ENCODE measurements at places on chromosomes 5 and 9.

DNA sequence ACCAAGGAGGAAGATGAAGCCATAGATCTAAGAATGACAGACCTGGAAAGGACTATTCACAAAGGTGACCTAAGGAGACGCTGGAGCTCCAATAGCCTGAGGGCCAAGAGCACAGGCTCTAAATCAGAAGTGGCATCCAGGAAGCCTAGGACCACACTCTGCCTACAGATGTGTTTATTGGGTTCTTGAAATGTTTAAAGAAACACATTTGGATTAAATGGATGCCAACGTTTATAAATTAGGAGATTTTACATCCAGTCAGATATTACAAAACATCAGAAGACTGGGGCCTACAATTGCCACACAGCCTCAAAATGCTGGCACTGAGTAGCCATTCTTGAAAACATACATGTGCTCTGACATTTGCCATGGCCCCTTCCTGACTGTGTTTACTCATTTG, 80.9 kb downstream of the HMHB1 start:
- no peak for DNase-seq

DNA sequence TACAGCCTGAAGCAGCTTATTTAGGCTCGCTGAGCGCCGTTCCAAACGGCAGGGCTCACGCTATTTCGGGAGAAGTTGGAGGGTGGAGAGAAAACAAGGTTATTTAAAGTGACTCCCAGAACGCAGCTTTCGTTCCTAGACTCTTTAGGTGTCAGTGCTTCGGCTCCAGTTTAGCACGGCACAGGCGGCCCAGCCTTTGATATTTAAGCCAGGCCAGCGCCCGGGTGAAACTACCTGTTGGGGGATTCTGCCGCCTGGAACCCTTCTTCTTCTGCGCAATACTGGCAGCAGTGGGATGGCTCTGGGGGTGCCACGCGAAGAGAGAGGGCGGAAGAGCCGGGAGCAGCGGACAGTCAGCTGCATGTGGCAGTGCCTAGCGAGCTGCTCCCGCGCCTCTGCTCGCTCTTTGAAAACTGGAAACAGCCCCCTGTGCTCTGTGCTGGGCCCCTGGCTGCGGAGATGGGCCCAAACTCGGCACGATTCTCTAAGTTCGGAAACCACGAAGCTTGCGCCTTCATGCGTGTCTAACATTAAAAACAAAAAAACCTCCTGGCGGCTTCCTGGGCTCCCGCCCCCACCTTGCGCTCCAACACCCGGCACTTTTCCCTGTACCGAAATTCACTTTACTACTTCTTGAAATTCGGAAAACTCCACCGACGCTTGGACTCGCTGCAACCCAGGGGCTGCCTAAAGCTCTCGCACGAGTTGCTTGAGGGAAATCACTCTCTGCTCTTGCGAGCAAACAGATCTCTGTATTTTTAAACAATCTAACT, 34.6 kb upstream of the NFIB start:
- DNase-seq: no peak

GRCh38 chr5:139863855-139864558, 68.4 kb downstream of the PSD2 start:
- DNase-seq: no peak

- no peak for DNase-seq
Observed at GRCh38 chr5:173330338-173331206, 2.4 kb upstream of the STC2 start.

DNA sequence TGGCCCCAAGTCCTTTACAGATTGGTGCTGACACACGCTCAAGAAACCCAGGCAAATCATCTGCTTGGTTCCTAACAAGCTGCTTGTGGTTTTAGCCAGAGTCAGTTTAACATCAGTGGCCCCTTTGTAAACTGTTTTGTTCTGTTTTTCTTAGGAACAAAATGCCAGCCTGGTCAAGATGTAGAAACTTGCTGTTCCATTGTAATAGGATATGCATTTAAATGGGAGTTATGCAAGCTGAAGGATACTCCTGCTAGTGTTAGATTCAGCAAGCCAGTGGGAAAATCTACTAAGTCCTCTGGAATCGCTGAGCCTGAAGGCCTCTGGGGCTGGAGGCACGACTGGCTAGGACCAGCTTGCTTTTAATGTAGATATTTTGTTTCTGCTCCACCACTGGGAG, 391.1 kb downstream of the TLE4 start:
- no peak for DNase-seq

GRCh38 chr5:113068559-113068958, 92.0 kb downstream of the DCP2 start:
- no peak for DNase-seq

GRCh38 chr9:93829271-93830011, 125.7 kb downstream of the BARX1 start:
- no peak for DNase-seq

GRCh38 chr9:14301583-14302021, 12.3 kb downstream of the NFIB start:
- DNase-seq: no peak

DNA sequence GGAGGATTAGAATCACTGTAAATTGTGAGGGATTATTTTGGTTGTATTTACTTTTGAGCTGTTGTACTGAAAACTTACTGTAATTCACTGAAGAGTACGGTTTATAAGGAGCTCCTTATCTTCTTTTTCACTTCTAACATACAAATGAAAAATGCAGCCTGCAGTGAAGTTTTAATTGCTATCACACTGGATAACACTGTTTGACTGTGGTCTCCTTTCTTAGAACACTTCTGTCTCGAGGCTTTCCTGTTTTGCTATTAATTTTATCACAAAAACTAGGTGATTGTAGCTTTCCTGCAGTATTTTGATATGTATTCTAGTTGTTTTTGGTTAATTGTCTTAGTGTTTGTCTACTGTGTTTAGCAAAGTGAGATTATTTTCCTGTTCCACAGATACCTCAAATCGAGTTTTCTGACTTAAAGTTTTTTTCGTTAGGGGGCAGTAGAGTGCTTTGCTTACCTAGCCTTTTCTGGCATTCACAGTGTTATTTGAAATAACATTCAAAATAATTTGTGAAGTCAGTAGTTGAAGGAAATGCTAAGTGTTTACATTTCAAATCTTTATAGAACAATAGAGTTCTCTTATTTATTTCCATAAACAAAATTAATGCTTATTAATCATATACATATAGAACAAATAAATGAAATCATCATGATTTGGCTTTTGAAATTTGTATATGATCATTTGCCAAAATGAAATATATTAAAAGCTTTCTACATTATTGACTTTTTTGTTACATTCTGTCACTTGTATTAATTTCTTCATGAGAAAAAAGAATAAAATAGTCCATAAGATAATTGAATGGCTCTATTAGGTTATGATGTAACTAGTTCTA, 52.9 kb downstream of the COMMD10 start:
- DNase-seq: no peak

DNA sequence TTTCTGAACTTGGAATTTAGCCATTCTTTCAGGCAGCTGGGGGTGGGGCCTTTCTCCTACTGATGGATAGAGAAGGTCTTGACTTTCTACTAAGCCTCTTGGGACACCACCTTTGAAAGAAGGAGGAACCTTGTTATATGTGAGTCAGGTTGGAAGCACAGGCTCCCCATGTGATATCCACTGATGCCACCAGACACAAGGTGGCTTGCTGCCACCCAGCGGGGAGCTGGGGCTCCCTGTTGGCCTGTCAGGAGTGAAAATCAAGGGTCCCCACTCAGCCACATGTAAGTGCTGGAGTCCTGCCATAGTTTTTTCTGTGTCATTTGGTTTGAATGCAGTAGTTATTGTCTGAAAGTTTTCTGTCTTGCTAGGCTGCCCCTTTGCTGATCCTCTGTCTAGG, 252.4 kb upstream of the NFIL3 start:
- DNase-seq: no peak

- DNase-seq: no peak
Observed at GRCh38 chr5:14171621-14172020, 28.5 kb downstream of the TRIO start.

DNA sequence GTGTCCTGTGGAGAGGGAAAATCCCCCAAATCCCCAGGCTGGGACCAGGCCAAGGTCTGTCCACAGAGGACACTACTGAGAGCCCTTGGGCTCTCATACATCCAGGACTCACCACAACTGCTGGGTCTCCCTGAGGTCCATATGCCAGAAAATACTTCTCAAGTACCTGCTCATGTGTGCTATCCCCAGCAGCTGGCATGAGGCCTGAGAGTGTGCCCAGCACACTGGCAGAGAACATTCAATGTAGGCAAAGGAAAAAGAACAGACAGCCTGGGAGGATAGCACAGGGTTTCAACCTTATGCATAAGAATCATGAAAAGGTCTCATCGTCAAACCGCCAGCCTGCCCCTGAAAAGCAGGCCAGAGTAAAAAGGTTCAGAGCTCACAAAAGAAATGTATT, 154.1 kb upstream of the TAS2R1 start:
- DNase-seq: no peak

DNA sequence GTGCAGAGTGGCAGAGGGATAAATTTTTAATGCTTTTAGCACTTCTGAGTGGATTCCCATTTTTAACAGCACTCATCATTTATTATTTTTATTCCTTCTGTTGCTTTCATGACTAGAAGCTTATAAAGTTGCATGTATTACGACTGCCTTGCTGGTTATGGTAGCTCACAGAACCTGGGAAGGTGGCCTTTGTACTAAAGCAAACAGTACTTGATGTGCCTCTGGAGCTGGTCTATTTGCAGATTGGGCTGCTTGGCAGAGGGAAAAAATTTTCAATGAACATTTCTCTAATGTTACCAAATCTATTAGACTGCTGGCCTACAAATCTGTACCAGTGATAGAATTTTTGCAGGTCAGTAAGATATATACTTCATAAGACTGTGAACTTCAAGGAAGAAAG, 274.5 kb upstream of the C9orf72 start:
- no peak for DNase-seq

- no peak for DNase-seq
Observed at GRCh38 chr5:14644623-14645237, 19.8 kb upstream of the OTULIN start.

DNA sequence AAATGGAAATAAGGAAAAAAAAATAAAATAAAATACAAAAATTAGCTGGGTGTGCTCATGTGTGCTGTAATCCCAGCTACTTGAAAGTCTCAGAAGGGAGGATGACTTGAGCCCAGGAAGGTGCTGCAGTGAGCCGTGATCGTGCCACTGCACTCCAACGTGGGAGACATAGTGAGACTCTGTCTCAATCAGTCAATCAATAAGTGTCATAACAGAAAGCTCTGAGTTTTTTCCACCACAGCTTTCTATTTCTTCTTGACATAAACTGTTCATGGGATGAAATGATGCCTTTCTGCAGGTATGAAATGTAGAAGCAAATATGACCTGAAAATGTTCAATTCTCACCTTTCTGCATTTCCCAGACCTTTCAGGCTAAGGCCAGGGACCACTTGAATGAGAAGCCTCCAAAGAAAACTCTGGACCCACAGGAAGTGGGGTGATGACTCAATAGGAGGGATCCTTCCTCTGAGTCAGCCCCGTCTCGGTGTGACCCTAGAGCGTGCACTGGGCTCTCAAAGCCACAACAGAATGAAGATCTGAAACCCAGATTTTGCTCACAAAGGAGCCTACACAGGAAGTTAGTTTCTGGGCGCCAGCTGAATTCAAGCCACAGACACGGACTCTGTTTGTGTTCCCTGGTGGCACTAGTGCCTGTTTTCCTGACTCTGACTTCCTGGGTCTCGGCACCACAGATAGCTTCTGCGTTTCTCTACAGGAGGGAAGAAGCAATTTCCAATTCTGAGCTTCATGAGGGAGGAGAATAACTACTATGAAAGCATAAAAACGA, 62.0 kb downstream of the ANKH start:
- DNase-seq: no peak

DNA sequence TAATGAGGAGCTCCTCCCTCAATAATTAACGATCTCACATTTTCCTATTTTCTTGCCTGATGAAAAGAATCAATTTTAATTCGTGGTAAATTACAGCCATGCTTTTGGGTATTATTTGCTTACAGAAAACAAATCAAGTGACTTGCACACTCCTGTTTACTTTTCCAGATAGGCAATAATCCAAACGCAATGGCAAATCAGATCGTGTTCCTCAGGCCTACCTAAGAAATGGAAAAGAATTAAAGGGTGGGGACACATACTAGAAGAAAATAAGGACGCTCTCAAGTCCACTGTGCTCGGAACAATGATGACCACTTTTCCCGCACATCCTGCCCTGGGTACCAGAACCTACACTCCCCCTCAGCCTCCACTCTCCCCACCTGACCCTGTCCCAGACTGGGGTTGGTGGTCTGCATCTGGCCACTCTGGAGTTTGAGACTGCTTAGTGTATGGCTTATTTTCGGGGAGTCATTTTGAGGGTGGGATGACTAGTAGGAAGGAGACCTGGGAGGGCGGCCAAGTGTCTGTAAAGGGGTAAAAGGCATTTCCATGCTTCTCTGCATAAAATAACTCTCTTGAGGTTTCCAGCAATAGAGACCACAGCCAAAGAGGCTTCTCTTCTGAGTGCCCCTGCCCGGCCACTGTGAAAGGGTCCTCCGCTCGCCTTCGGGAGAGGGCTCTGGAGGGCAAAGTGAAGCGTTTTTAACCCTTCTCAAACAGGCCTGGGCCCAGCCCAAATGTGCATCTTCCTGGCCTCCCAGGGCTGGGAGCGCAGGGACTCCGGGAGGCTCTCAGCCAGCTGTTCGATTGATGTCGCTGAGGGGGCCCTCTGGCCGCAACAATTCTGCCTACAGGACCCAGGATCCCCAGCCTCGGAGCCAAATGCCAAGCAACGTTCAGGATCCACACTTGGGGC, 4.5 kb upstream of the OTP start:
- DNase-seq: no peak

GRCh38 chr9:621201-621855, 220.2 kb upstream of the DMRT1 start:
- DNase-seq: no peak

- no peak for DNase-seq
Observed at GRCh38 chr9:124709292-124709690, 61.8 kb downstream of the NR6A1 start.

All from NCI-H1436 treated with DMSO at 0.1 percent for 48 hours (cell line).